Neural crest cell (in vitro differentiated cells): ENCODE measurements at places on chromosomes 13 and 19.

GRCh38 chr13:75693227-75693626 is 57.1 kb downstream of the LMO7 start:
- DNase-seq, result no peak

DNA sequence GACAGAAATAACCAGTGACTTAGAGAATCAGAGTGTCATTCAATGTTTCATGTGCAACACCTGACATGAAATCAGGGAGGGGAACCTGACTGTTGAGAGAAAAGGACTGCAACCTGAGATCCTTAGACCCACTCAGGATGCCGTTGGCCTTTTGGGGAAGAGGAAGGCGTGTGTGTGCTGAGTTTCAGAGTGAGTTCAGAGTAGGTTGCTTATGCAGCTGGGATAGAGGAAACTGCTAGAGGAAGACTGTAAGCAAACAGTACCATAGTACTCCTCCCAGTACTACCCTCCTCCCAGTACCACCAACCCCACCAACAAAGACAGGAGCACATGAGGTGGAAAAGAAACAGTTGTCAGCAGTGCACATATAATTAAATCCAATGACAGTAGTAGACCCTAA is 63.7 kb downstream of the KL start:
- DNase-seq, result no peak

DNA sequence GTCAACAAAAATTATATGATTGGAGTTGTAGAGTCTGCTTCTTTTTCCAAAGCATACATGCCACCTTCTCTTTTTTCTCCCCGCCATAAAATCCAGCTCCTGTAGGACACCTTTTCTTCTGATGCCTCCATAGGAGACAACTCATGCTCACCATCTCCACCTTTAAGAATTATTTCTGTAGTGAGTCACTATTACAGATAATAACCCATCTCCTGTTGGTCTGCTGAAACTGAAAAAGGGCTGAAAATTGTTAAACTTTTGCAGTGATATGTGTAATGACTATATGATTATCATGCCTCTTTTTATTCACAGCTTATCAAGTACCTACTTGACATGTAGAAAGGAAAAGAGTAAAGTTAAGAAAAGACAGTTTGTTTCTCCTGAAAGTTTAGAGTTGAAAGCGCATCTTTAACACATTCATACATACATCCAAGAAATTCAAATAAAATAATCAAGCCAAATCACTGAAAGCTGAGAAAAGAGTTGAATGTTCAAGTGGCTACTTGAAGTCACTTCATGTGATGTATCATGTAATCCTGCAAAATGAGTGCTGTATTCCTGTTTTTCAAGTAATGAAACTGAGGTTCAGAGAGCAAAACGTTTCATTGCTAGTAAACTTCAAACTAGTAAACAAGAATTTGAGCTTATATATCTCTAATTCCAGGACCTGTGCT is 35.5 kb upstream of the LPAR6 start:
- no peak for DNase-seq

- no peak for DNase-seq
Measured at GRCh38 chr19:48780631-48781391, 25.5 kb downstream of the FGF21 start.

DNA sequence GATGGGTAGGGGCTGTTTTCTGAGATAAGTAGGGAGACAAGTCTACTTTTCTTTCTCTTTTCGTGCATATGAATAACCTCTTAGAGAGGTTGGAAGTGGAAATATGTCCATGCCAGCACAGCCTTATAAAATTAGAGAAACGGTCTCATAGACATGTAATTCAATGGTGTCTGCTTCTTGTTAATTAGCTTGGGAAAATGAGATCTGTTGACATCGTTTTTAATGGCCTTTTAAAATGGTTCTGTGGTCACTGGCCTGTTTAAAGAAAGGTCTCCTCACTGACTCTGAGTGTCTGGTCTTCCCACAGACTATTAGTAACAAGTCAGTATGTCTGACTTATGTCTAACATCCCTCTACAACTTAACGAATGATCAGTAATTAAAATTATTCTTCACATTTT is 487.1 kb downstream of the SLITRK6 start:
- DNase-seq, result no peak

DNA sequence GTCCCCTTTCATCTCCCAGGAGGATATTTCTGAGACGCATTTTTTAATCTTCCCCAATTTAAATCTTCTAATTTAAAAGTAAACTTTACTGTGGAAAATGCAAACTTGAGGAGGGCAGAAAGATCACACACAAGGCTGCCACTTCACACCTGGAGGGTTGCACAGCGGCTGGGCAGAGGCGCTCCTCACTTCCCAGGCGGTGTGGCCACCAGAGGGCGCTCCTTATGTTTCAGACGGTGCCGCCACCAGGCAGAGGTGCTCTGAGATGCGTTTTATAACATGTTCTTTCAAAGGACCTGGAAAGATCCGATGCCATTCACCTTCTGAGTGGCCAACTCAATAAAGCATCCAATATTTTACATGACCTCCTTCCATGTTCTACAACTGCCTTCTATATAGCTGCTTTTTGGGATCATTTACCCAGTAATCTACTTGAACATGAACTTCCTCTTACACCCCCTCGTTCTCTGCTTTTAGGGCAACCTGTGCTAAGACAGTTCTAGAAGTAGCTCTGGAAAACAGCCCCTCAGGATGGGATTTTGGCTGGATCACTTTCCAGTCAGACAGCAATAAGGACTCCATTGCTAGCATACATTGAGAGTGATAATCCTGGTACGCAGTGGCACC is 14.8 kb upstream of the MTUS2 start:
- DNase-seq, result peak; percentile 53

DNA sequence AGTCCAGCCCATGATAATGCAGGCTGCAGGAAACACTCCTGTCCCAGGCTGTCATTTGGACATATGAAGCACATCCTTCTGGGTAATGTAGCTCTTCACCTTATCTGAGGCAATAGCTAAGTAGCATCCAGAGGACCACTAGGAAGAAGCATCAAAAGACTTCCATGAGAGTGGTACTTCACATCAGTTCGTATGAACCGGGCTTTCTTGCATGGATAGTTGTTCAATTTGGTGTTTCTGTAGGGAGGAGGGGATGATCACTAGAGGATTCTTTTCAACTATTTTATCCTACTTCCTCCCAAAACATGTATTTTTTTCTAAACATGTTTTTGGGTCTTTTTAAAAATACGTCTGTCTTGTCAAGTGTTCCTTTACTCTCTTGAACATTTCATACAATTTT is 12.9 kb downstream of the ZNF302 start:
- DNase-seq, result no peak

DNA sequence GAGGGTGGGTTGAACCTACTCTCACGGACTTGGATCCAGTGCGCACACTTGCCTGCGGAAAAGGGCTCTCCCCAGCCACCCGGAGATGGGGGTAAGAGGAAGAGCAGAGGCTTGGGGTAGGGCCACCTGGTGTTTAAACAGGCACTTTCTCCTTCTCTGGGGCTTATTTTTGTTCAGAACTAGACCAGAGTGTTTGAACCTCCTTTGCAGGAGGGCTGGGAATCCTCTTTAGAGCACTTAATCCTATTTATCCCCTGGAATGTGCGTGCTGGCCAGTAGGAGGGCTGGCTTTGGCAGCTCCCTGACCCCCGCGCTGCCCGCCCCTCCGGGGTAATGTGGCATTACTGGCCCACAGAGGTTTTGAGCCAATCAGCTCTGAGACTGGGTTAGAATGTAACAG is 2.0 kb downstream of the RGS9BP start:
- no peak for DNase-seq

- peak; percentile 88 for DNase-seq
Measured at GRCh38 chr19:4636151-4636717, 3.1 kb upstream of the TNFAIP8L1 start.

GRCh38 chr19:39906283-39906682 is 28.2 kb downstream of the FCGBP start:
- DNase-seq, result no peak

GRCh38 chr13:58619396-58620113 is 988.0 kb downstream of the PCDH17 start:
- DNase-seq, result no peak

GRCh38 chr19:41449079-41449864 is 6.3 kb downstream of the ERICH4 start:
- peak; percentile 90 for DNase-seq

DNA sequence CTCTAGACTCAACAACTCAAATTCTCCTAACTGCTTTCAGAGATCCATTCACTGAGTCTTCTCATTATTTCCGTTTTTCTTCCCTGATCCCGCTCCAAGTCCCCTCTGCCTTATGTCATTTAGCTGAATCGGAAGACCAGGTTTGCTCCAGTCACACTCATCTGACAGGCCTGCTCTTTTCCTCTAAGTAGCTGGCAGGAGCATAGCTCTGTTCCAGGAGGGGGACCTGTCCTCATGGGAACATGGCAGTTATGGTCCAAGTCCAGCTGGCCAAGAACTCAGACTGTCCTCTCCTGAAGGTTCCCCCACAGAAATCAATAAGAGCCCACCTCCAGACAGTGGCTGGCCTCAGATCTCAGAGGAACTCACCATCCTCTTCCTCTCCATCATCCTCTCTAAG is 130.9 kb upstream of the SERP2 start:
- DNase-seq, result no peak

DNA sequence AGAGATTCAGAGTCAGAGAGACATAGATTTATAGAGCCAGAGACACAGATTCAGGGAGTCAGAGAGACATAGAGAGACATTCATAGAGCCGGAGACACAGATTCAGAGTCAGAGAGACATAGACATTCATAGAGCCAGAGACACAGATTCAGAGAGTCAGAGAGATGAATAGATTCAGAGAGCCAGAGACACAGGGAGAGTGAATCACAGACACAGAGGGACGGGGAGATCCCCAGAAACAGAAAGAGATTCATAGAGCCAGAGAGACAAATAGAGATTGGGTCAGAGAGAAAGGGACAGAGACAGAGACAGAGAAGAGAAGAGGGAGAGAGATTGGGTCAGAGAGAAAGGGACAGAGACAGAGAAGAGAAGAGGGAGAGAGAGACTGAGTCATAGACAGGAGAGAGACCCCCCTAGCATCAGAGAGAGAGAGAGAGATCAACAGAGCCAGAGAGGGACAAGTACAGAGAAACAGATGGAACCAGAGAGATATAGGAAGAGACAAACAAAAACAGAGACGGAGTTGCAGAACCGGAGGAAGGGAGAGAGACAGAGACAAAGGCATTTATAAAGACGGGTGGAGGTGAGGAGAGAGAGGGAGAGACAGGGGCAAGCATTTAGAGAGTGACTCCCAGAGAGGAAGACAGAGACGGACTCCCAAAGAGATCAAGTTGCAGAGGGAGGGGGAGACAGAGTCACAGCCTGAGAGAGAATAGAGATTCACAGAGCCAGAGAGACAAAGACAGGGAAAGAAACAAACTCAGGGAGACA is 1.1 kb upstream of the PRKCG start:
- DNase-seq, result no peak

GRCh38 chr13:101654883-101655282 is 202.4 kb downstream of the ITGBL1 start:
- no peak for DNase-seq

GRCh38 chr13:93721483-93721882 is 494.9 kb downstream of the GPC6 start:
- no peak for DNase-seq

DNA sequence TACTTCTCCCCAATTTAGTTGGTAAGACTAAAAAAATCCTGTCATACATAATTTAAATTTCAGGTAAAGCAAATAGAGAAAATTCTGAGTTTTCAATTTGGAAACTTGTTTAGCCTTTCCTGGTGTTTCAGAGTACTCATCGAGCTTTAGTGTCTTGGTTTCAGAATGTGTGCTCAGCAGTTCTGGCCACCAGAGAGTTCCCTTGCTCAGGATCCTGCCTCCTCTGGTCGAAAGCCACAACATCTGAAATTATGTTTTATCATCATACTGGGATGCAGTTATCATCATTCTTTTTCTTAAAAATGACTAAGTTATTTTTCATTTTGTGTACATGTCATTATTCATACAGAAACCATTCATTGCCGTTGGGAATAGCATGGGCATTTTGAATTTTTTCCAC is 263.2 kb upstream of the SPRY2 start:
- DNase-seq, result no peak

DNA sequence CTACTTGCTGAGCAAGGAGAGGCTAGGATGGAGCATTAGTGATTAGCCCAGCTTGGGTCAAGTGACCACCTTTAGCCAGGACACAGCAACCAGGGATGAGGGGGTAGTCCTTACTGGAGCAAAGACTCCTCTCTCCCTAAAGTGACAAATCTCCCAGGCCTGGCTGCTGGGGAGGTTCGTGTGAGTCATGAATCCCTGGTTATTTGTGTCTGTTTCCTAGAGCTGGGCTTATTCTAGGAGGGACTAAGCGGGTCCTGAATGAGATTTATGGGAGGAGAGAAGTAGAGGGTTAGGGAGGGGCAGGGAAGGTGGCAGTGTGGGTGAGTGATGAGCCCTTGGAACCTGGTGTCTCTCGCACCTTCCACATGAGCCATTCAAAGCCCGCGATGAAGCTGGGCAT is 487.3 kb downstream of the TSHZ3 start:
- DNase-seq, result no peak

- DNase-seq, result no peak
Measured at GRCh38 chr19:9597027-9597426, 12.7 kb upstream of the ZNF121 start.

DNA sequence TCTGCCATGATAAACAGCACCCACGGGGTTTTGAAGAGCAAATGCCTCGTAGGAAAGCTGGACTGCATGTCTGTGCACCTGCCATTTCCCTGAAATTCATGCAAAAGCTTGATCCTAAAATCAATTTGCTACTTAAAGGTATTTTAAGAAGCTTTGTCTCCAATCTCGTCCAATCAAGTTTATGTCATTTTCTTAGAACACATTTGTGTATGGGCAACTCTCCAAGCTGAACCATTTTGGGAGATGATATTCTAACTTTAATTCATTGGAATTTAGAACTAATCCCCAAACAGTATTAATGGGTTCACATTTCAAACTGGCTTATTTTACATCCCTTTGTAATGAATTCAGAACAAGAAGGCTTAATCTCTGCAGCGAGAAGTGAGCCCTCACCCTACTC is 822 bp downstream of the ADPRHL1 start:
- no peak for DNase-seq

DNA sequence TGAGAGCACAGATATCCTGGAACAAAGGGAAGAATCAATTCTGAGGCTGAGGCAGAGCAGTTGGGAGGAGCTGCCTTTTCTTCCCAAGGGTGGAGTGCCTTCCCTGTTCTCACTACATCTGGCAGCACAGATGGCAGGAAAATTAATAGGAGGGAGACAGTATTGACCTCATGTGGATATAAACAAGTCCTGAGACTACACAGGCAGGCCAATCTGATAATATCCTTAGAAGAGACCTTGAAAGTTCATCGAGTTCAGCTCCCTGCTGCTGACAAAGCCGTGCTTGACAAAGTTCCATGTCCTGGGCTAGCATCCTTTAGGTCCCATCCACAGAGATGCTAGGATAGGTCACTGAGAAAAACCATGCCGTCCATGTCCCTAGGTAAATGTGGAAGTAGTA is 1451.5 kb downstream of the EFNB2 start:
- no peak for DNase-seq

DNA sequence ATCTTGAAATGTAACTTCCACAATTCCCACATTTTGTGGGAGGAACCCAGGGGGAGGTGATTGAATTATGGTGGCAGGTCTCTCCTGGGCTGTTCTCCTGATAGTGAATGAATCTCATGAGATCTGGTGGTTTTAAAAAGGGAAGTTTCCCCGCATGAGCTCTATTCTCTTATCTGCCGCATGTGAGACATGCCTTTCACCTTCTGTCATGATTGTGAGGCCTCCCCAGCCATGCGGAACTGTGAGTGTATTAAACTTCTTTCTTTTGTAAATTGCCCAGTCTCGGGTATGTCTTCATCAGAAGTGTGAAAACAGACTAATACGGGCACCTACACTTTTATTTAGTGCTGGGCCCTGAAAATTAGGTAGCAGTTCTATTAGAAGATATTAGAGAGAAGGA is 45.8 kb downstream of the TNFSF13B start:
- DNase-seq, result no peak

GRCh38 chr13:77696006-77696878 is 1.2 kb upstream of the SLAIN1 start:
- no peak for DNase-seq
